ENCODE measurements at places on chromosomes 6 and 20.

- no peak for DNase-seq
Observed at GRCh38 chr20:60292001-60292520, 333.8 kb downstream of the CDH26 start.

DNA sequence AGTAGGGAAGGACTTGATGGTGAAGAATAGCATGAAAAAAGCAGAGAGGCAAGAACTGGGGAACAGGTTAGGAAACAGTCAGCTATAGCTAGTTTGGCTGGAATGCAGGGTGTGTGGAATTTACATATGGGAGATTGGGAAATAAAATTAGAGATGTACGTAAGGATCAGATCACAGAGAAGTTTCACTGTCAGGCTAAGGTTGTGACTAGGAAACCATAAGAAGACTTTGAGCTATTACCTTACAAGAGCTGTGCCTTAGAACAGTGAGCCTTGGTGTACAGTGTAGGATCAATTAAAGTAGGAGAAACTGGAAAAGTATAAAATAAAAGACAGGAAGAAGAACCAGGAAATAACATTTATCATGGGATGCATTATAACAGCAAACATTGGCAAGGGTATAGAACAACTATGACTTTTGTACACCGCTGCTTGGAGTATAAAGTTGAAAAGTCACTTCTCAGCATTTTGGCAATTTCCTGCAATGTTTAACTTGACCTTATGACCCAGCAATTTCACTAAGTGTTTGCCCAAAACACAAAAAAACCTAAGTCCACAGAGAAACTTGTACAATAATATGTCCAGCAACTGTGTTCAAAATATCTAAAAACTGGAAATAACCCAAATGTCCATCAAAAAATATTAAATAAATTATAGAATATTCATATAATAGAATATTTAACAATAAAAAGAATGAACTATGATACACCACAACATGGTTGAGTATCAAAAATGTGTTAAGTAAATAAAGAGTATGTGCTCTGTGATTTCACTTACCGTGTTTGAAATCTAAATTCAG is 31.2 kb upstream of the SPTLC3 start:
- DNase-seq, result no peak

- DNase-seq, result no peak
Observed at GRCh38 chr6:42104095-42104803, 38.2 kb downstream of the C6orf132 start.

DNA sequence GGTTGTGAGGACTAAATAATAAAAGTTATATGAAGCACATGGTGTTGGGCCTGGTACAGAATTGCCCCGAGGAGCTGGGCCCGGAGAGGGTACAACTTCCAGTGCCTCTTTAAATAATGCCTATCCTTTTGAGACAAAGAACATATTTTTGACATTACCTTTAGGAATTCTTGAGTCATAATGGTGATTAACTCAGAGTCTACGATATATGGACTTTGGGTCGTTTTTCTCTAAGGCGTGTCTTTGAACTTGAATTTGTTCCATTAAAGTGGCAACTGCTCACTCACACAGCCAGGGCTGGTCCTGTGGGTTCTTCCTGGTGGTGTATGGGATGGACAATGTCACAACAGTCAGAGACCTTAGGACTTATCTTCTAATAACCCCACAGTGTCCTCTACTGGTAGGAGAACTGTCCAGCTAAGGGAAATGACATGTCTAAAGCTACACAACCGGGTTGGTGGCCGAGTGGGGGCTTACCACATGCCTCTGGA is 106.5 kb downstream of the CDC5L start:
- DNase-seq, result no peak

- peak; percentile 16 for DNase-seq
Observed at GRCh38 chr20:12762725-12763124, 246.0 kb upstream of the SPTLC3 start.

- no peak for DNase-seq
Observed at GRCh38 chr6:20173833-20174792, 38.2 kb downstream of the MBOAT1 start.

- DNase-seq, result no peak
Observed at GRCh38 chr6:16301511-16301910, 63.1 kb downstream of the GMPR start.

DNA sequence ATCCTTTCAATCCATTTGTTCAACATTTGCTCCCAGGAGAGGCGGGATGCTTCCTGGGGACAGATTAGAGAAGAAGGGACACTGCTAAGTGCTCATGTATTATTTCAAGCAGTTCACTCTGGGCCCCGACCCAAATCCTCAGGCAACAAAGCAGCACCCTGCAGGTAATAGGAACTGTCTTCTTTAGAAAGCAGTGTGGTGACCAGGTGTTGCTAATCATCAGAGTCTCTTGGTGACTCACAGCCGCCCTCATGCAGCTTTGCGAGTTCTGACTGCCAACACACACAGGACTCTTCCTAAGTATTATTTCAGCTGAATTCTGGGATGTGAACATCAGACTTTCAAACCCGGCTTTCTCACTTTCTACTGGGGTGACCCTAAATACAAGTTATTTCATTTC is 356.4 kb downstream of the PRKN start:
- no peak for DNase-seq

DNA sequence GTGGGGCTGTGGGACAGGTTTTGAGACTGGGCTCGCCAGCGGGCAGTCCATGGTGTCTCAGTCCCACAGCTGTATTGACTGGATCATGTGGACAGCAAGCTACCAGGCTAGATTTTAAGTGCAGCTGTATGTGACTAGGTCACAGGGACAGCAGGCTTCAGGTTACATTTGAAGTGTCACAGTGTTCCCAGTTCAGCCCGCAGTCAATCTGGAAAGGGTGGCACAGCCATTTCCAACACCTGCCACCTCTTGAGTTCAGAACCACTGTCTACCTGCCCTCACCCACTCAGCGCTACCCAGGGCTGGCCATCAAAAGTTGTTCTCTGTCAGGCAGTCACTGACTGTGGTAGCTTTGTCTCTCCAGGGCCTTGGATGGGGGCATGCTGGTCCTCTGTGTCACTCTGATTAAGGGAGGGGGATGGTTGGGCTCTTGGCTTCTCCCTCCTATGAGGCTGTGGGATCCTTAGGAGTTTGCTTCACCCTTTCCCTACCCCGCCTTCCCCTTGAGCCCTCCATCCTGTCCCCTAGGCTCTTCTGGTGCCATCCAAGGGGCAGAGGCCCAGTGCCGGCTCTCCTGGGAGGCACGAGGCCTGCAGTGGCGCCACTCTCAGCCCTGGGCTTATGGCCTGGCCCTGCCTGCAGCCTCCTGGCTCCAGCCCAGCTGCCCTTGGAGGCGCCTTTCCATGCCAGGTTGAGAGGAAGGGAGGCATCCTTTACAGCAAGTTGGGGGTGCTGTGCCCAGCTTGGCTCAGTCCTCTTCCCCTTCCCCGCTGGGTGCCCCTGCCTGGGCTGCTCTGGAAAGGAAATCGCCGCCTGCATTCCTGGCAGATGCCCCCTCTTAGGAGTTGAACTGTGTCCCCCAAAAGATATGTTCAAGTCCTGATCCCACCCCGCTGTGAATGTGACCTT is 44.9 kb downstream of the PNLDC1 start:
- peak; percentile 53 for DNase-seq

DNA sequence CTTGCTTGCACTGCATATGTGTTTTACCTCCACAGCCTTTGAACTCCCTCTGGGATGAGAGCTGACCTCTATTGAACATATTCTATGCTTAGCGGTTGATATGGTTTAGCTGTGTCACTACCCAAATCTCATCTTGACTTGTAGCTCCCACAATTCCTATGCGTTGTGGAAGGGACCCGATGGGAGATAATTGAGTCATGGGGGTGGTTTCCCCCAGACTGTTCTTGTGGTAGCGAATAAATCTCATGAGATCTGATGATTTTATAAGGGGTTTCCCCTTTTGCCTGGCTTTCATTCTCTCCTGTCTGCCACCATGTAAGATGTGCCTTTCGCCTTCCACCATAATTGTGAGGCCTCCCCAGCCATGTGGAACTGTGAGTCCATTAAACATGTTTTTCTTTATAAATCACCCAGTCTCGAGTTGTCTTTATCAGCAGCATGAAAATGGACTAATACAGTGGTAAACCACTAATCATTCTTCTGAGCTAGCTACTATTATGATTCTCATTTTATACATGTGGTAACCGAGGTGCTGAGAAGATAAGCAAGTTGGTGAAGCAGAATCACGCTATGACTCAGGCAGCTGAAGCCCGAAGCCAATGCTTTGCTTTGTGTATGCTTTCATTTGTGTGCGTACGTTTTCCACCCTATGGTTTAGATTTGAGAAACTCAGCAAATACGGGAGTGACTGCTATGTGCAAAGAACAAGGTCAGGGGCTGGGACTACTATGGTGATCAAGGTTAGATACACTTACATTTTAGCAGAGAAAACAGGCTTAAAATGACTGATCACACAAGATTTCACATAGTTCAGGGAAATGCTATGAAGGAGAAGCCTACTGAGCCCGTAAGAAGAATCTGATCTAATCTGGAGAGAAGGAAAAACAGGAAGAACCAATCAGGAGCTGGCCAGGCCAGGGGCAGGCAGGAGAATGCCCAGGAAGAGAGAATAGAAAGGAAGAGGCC is 363.5 kb downstream of the ESR1 start:
- DNase-seq, result no peak

GRCh38 chr20:53658973-53659372 is 65.3 kb upstream of the ZNF217 start:
- no peak for DNase-seq

DNA sequence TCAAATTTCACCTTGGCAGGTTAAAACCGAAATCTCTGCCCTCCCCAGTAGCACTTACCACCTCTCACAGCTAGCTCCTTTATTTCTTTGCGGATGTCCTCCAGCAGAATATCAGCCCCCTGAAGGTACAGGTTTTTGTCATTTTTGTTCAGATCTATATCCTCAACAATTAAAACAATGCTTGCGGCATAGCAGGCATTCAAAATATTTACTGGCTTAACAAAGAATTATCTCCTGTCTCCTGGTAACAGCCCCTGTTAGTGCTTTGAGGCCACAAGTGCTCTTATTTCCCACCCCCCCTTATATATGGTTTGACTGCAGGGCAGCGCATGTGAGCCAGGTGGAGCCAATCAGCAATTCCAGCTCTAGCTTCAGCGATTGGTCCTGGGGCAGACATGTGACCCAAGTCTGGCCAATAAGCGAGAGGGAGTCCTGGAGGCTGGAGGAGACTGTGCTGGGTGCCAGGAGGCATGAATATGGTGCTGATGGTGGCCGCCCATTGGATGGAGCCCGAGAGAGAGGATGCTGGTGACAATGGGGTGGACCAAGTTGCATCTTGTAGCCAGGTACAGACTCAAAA is 21.0 kb downstream of the SULF2 start:
- no peak for DNase-seq

GRCh38 chr6:28758046-28758817 is 165.6 kb downstream of the TRIM27 start:
- peak; percentile 38 for DNase-seq

- DNase-seq, result no peak
Observed at GRCh38 chr6:30364591-30364990, 19.6 kb downstream of the RPP21 start.

GRCh38 chr6:48389146-48390043 is 278.4 kb upstream of the PTCHD4 start:
- peak; percentile 34 for DNase-seq

GRCh38 chr6:82030301-82030700 is 217.2 kb downstream of the IBTK start:
- DNase-seq, result no peak

GRCh38 chr6:137829641-137830083 is 37.4 kb upstream of the TNFAIP3 start:
- no peak for DNase-seq

DNA sequence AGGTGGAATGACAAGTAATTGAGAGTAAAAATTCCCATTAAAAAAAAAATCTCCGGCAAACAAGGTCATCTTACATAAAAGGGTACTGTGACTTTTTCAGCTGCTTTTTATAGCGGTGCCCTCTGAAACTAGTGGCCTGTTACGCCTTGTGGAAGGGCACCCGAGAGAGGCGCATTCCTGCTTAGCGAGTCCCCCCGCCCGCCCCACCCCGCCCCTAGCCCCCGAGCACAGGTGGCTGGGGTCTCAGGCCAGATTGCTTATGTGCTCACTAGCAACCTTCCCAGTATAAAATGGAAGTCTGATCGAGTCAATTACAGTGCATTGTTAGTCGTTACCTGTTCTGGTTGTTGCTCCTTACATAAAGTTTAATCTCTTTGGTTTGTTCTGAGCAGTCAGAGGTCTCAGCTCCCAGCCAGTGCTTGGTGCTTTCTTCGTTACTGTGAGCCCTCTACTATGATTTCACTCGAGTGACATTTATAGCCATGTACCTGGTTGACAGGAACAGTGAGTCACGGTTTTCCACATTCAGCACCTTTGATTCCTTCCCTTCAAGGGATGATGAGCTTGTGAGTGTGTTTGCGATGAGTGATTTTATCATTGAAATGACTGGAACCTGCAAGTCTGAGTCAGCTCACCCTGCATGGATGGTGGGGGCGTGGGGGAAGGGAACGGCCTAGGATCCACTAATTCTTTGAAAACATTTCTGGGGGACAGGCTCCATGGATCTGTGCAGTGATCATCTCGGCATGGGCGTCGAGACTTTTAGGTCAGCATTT is 47.6 kb downstream of the ZDHHC14 start:
- DNase-seq, result no peak

DNA sequence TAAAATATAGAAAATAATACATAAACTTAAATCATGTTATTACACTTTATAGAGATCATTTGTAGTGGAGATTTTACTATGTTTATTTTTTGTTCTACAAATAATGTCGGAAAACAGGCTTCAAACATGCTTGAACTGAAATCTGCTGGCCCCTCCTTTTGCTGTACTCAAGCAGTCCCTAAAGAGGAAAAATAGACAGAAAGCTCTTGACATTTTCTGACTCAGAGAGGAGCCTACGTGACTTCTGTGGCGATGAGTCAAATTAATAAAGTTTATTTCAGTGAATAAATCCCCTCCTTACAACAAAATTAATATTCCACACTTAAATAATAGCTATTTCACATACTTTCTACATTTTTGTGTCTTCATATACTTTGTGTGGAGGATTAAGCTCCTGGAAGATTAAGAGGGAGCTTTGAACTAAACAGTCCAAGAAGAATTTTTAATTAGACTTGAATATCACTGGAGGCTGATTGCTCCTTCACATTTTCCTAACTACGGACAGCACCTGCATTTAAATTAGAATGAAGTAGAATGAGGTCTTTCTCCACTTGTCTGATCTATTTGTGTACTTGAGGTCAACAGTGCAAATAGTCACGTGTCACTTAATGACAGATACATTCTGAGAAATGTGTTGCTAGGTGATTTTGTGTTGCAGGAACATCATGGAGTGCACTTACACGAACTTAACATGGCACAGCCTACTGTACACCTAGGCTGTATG is 1.7 kb upstream of the TREM1 start:
- DNase-seq, result peak; percentile 95

GRCh38 chr20:33947709-33948295 is 45.9 kb upstream of the RALY start:
- peak; percentile 70 for DNase-seq

- DNase-seq, result no peak
Observed at GRCh38 chr20:50516935-50517816, 7.0 kb downstream of the PTPN1 start.

GRCh38 chr20:14775778-14776177 is 438.4 kb upstream of the FLRT3 start:
- DNase-seq, result no peak
